ENCODE measurements at places on chromosomes 11 and 22. TPM values are rescaled to one million over a fixed set of nuclear protein-coding genes. Genes with fewer than 3 reads are reported as not detected.
A peak's percentile ranks its signal among the peaks of the same experiment; 100 is the strongest.

Gene LUZP2
- total RNA-seq: 42.0 TPM

Gene ELMOD1
- 118 TPM for total RNA-seq

Gene SLC1A2
- total RNA-seq: 161 TPM

Gene TUB
- 83.2 TPM for total RNA-seq

Gene KDM4E
- not detected for total RNA-seq

Gene OR8A1
- total RNA-seq: not detected

DNA sequence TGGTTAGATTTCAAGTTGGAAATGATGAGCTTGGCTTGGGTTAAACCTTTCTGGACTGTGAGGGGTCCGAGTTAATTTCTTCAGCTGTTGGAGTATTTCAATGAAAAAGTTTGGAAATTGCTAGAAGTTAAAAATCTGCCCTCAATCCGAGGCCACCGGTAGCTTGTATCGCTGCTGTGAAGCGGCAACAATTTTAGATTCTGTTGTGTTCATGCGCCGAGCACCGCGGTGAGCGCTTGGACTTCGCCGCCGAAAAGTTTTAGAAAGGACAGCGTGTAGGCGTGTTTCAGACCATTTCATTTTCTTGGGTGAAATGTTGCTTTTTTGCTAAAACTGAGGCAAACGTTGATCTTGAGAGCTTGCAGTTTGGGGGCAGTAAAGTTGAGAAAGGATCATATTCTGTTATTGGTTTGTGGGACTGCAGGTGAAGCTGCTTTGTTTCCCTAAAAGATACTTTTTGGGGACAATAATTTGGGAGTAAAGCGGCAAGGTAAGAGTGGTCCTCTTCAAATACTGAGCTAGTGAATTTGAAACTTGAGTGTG, 928 bp downstream of the FBXO7 start:
- DNase-seq: peak; percentile 33

- DNase-seq: no peak
Measured at GRCh38 chr11:117479372-117479771, 151.7 kb downstream of the CEP164 start.

DNA sequence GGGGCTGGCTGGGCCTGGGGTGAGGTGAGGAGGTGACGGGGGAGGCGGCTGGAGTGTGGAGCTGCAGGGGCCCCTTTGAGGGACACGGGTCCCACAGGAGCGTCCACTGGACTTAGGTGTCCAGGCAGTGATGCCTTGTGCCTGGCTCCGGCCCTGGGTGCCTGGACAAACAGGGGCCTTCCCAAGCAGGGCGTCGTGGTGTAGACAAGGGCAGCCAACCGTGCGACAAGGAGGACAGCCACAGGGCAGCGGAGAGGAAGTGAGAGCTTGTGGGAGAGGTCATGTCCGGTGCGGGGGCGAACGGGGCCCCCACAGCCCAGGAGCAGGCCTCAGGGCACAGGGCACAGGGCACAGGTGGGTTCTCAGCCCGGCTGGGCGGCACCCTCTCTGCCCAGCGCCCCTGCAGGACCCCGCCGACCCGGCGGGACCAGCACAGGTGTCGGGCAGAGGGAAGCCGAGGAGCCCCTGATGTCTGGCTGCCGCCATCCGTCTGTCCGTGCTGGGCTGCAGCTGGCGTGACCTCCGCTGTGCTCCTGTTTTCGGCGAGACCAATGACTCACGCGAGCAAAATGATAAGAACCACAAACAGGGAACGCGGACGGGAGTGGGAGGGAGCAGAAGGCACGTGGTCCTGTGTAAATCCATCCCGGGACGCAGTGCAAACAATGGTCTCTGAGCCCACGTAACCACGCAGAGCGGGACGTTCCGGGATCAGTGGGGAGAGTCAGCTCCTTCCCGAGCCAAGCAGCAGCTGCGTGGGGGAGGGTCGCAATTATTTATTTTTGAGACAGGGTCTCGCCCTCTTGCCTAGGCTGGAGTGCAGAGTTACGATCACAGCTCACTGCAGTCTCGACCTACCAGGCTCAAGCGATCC, 49.1 kb upstream of the A4GALT start:
- no peak for DNase-seq

DNA sequence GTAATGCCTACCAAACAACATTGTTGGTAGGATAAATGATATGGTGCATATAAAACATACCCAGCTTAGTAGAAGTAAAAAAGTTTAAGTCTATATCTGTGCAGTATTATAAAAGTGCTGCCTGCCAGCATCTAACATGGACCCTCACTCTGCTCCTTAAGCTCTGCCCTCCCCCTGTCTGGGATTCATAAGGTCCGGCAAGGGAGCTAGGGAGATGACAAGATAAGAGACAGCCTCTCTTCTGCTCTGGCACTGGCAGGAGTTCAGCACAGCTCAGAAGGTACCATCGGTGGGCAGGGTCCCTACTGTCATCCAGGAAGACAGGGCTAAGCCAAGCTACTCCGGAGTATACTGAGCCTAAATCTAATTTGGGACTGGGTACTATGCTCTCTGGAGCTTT, 42.8 kb downstream of the TRIM66 start:
- DNase-seq: no peak

GRCh38 chr22:27335102-27335660, 466.4 kb downstream of the MN1 start:
- no peak for DNase-seq

DNA sequence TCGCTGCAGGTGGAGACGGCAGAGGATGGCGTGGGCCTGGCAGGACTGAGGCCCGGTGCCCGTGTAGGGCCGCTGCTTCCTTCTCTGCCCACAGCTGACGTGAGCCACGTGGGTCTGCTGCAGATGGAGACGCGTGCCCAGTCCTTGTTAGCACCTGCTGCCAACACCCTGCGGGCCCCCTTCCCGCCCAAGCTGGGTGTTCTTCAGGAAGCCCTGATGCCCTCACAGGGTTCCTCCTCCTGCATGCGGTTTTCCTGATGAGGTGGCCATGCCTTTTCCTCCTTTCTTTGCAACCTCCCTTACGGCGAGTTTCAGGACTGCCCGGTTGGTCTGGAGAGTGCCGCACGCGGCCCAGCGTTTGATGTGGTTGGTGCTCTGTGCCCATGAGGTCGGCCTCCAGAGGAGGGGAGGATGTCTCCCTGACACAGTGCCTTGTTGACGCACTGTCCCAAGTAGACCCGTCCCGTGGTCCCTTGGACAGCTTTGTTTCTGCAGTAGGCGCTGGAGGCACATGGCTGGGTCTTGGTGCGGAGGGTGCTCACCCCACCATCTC, 44.7 kb downstream of the AP2A2 start:
- no peak for DNase-seq

- DNase-seq: no peak
Measured at GRCh38 chr22:37317698-37318210, 35.4 kb downstream of the CYTH4 start.

DNA sequence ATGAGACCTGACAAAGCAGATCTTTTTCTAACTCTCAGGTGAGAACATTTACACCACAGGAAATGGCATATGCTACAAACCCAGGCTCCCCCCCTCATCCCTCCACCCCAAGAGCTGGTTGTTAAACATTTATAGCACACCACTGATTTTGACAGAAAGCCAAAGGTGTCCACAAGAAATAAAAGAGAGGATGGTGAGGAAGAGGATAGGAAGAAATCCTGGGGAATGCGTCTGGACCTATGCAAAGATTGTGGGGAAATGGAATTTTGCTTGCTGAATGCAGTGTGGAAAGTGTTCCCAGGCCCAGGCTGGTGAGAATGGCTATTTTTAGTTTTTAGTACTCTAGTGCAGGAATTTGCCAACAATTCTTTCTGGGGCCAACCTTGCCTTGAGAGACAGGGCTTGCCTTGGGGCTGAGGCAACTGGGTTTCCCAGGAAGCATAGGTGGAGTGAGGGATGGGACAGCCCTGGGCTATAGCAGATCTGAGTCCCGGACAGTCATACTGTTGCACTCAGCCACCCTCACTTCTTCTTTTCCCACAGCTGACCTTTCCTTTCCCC, 163.9 kb downstream of the ADAMTS15 start:
- DNase-seq: no peak

DNA sequence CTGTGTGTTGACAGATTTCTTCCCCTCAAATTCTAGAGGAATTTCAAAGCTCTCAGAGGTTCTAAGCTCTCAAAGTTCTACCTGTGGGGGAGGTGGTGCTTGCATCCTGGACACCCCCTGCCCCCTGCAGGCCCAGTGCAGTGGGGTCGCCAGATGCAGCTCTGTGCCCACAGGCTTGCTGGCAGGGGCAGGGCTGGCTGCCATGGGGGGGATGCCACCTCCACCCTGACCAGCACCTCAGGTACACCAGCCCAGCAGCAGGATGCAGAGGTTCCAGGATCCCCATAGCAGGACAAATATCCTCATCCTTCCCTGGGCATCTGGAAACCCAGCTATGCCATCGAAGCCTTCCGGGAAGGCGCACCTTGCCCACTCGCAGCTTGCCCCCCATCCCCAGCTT, 91.1 kb downstream of the BRD1 start:
- DNase-seq: no peak

- no peak for DNase-seq
Measured at GRCh38 chr11:123374622-123374968, 55.5 kb upstream of the GRAMD1B start.

- DNase-seq: no peak
Measured at GRCh38 chr11:100970283-100971164, 159.1 kb downstream of the PGR start.

- no peak for DNase-seq
Measured at GRCh38 chr11:12677131-12677530, 2.9 kb downstream of the TEAD1 start.
